Thoracic aorta (tissue), 2 donors: ENCODE measurements at places on chromosomes 5 and 9. TPM values are rescaled to one million over a fixed set of nuclear protein-coding genes. Genes with fewer than 3 reads are reported as not detected.

DNA sequence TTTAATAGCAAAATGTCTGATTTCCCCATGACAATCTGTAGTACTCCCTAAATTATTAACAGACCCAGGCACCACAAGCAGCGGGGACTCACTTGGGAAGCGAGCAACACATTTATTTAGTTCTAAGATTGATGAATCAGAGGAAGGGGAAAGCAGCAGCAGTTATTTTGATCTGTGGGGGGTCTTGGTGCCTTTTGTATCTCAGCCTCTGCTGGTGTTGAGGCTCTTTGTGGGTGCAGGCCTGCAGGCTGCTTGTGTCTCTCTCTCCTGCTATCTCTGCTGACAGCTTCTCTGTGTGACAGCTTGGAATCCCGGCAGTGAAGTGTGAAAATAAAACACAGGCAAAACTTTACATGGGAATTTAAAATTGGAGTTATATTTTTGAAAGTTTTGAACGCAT is 878.2 kb upstream of the DMAC1 start:
- no peaks in the 10 kb centered on the region for H3K27me3 ChIP-seq
- no peak for DNase-seq
- H3K4me3 ChIP-seq = no peak overlapping the region
- no peaks in the 10 kb centered on the region for H3K4me1 ChIP-seq
- no peak overlapping the region for H3K27ac ChIP-seq
- H3K36me3 ChIP-seq = no peaks in the 10 kb centered on the region

DNA sequence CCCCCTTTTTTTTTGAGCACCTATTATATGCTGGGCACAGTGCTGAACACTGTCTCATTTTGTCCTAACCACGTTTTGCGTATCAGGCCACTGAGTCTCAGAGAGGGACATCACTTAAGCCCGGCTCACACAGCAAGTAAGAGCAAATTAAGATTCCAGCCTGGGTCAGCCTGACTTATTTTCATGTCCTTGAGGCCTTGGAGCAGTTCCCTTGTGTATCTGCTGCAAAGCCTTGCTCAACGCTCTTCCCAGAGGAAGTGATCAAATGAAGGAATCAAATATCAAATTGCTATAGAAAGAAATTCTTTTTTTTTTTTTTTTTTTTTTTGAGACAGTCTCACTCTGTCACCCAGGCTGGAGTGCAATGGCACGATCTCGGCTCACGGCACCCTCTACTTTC is 30.7 kb downstream of the ERGIC1 start:
- no peak for DNase-seq
- H3K27me3 ChIP-seq = no peaks in the 10 kb centered on the region
- H3K4me3 ChIP-seq = no peak overlapping the region
- H3K27ac ChIP-seq = no peak overlapping the region

GRCh38 chr9:131447148-131447547 is 53.3 kb downstream of the PRRC2B start:
- no peak for DNase-seq
- no peak overlapping the region for H3K27ac ChIP-seq
- no peaks in the 10 kb centered on the region for H3K4me1 ChIP-seq
- H3K36me3 ChIP-seq = peaks cover 64% of the 10 kb centered on the region
- H3K4me3 ChIP-seq = no peak overlapping the region

The CDX1 gene
- total RNA-seq = not detected

The SLC6A7 gene
- total RNA-seq = not detected
